Activated naive CD4-positive, alpha-beta T cell treated with Interleukin-2 at 50 U/mL for 16 hours (primary cell): ENCODE measurements at places on chromosomes 16 and 17.
A peak's percentile ranks its signal among the peaks of the same experiment; 100 is the strongest.

DNA sequence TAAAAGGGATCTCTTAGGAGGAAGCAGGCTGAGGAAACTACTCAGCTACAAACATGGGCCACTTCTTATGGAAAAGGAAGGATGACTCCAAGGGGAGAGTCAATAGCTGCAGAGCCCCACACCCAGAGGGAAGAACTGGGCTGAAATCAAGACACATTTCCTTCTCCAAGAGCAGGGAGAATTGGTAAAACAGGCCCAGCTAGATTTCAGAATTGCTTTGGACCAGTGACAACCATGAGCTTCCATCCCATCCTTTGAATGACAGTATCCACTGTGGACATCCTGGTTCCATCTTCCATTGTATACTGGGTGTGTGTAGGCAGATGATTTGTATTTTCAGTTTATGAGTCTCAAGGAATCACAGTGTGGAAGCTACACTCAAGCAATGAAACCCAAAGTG is 267.5 kb downstream of the IRF8 start:
- no peak for DNase-seq

- peak; percentile 28 for DNase-seq
Measured at GRCh38 chr17:7912927-7913524, 3.1 kb downstream of the RNF227 start.

DNA sequence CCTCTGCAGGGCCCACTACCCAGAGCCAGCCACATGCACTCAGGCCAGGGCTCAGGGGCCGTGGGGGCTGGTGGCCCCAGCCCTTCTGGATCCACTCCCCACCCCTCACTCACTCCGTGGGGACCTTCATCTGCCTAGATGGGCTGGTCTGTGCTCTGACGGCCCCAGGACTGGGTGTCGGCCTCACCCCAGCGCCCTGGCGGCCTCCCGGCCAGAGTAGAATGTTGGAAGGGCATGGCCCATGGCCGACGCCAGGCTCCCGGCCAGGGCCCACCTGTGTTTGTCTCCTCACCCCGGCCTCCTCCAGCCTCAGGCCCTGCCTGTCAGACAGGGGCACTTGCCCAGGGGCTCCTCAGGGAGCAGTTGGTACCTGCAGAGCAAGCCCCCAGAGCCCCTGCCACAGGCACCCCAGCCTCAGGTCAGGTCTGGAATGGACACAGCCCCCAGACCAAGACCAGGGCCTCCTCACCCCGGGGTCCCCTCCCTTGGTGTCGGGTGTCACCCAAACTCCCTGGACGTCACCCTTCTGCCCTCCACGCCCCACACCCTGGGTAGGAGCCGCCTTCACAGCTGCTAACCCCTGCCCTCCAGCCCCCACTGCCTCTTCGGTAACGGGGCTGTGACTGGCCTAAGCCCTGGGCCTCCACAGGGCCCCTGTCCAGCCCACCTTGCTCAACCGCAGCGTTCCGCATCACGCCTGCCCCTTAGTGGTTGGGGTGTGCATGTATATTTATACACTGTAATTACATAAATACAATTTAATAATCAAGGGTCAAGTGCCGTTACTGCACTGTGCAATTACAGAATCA is 3.0 kb upstream of the CDH15 start:
- DNase-seq: no peak

DNA sequence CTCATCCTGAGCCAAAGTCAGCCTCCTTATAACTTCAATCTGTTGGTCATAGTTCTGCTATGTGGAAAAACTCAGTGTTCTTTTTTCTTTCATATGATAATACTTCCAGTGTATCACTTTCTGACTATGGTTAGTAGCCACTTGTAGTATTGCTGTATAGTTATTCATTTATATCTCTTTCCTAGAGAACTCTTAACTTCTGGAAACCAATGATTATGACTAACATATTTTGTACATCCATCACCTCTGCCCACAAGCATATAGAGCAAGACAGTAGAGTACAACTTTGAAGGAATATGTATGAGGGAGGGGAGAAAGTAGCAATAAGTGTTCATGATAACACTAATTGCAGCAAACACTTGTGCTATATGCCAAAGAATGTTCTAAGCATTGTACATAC is 38.6 kb downstream of the COX10 start:
- no peak for DNase-seq

DNA sequence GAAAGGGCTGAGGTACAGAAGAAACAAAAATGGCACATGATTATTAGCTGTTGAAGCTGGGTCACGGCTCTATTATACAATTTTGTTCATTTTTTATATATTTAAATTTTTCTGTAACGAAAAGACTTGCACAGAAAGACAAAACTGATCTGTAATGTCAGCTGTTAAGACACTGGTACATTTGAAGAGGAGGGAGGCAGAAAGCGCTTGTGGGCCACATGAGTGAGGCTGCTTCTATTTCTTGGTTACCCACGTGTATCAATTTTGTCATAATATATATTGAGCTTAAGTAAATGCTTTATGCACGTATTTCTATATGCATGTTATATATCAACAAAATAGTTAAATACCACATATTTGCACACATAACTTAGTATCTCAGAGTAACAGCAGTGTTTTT is 151.8 kb upstream of the KCNJ18 start:
- DNase-seq: no peak

GRCh38 chr17:1010586-1010985 is 13.7 kb downstream of the TIMM22 start:
- DNase-seq: no peak

- DNase-seq: no peak
Measured at GRCh38 chr16:12214509-12214908, 238.0 kb downstream of the SNX29 start.
